ENCODE measurements at places on chromosomes 7 and 10. TPM values are rescaled to one million over a fixed set of nuclear protein-coding genes. Genes with fewer than 3 reads are reported as not detected.

ATOH7 gene
- total RNA-seq = not detected

TRIM73 gene
- 0.44 TPM for total RNA-seq

VWC2 gene
- not detected for total RNA-seq

GPR85 gene
- total RNA-seq = 1.9 TPM

C10orf53 gene
- not detected for total RNA-seq

KLF14 gene
- under 0.01 TPM for total RNA-seq

ITIH5 gene
- 2.8 TPM for total RNA-seq

UCN3 gene
- not detected for total RNA-seq

PILRA gene
- 0.15 TPM for total RNA-seq

Measured in smooth muscle cell of trachea (primary cell).